HL-60 (cell line): ENCODE measurements at places on chromosomes 16 and 17.

GRCh38 chr17:38719943-38720641, 10.0 kb upstream of the CISD3 start:
- DNase-seq: no peak

- no peak for DNase-seq
Observed at GRCh38 chr17:57940653-57941329, 14.4 kb downstream of the CUEDC1 start.

- peak; percentile 40 for DNase-seq
Observed at GRCh38 chr17:80005360-80006338, 30.0 kb downstream of the TBC1D16 start.

DNA sequence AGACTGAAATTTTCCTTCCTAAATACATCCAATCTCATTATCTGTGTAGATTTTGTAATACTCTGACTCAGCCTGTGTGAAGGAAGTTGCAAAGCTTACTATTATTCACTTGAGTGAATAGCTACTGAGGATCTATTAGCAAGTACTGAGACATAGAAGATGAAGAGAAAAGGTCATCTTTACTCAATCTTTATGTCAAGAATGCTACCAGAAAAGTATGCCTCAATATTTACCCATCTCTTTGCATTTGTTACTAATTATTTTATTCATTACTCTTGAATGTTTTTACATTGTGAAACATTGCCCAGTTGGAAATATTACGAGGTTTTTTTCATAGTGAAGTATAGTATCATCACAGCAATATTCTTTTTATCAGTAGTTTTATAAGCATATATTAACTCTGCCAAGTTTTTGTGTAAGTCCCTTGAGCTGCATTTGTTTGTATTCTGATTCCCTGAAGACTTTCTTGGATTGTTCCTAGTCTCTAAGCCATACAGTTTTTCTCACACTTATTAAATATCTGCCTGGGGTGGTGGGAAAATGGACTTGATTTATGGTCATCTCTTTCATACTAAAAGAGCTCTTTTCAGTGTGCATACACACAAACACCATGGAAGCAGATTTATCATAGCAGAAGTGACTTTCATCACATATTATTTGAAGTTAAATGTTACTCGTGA, 110.4 kb downstream of the MRTFB start:
- DNase-seq: peak; percentile 1

DNA sequence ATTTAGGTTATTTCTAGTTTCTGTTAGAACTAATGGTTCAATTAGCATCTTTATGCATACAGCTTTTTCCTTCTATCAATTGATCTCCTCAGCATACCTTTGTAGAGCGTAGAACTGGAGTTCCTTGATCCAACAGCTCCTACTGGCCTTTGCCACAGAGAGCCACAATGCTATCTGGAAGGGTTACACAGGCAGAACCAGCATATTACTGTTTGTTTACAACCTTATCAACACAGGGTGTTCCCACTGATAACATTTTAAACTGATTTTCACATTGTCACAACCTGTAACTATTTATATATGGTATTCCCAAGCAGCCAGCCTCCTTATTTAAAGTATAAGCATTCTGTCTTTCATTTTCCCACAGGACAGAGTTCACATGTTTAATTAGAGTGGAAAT, 382.2 kb downstream of the MAF start:
- no peak for DNase-seq

DNA sequence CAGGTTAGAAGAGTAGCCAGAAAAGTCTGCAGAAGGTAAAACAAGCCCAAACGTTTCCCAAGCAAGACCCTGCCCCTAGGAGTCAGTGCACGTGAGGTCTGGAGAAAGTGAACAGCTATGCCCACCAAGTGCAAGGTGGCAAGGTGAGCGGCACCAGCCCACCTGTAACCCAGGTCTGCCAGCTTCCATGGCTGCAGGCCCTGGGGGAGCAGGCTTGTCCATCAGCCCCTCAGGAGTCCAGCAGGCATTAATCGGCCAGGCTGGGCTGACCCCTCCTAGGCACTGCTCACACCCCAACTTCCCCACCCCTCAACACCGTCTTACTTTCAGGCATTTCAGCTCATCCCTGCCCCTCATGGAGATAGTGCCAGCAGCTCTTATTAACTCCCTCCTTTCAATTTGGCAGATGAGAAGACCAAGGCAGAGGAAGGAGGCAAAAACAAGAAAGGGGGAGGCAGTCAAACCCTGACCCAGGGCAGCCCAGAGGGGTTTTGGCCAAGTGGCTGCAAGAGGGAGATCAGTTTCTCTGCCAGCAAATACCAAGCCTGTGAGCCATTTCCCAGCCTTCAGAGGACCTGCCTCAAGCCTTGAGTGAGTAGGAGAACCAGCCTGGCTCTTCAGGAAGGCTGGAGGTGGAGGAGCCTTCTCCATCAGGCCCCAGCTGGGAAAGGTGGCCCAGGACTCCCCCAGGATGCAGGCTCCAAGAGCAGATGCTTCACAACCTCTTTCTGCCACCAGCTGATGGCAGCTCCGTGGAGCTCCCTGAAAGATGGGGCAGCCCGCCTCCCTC, 14.7 kb downstream of the BEAN1 start:
- no peak for DNase-seq

DNA sequence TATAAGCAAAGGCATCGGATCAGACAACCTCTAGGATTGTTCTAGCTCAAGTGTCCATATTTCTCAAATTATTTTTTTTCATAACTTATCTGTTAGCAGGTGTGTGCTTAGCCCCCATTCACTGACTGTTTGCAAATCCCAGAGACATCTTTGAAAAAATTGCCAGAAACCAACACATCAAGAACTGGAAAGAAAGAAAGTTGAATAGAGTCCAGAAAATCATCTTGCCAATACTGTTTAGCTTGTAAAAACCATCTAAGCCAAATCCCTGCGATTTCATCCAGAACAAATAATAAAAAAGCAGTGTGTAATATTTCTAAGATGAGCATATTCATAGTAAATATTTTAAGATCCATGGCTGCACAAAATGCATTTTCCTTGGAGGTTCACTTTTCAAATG, 64.5 kb downstream of the WSCD1 start:
- DNase-seq: no peak

DNA sequence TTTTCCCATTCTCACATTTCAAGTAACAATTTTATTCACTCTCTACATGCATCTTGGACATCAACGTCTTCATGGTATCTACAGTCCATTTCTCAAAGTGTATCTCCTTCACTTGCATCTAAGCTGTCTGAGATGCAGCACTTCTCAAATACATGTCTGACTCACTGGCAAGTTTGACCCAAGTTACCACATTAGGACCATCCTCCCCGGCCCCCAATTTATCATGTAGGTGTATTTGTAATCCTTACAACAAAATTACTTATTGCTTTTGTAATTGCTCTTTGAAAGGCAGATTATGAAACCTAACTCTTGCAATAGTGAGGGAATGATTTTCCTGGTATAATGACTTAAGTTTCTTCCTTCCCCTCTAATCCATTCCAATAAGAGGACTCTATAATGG, 28.9 kb upstream of the ULK2 start:
- DNase-seq: no peak

GRCh38 chr17:79338152-79338551, 263.5 kb downstream of the ENGASE start:
- no peak for DNase-seq

DNA sequence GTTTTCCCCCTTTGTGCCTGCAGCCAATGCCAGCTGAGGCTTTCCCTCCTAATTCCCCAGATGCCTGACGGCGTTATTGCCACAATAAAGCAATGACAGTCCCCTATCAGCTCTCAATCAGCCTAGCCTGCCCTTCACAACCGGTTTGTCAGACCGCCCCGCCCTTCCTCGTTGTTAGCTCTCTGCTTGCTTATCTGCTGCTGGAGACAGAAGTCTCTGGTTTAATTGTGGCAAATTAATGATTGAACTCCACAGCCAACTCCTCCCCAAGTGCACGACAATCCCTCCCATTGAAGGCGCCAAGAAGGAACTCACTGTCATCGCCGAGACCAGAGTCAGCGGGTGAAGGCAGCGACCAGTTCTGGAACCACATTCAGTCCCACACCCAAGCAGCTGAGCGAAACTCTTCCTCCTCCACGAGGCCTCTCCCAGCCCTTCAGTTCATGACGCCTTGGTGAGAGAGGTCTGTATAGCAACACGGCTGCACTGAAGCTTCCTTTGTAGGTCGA, 474.4 kb downstream of the SLC39A11 start:
- no peak for DNase-seq

DNA sequence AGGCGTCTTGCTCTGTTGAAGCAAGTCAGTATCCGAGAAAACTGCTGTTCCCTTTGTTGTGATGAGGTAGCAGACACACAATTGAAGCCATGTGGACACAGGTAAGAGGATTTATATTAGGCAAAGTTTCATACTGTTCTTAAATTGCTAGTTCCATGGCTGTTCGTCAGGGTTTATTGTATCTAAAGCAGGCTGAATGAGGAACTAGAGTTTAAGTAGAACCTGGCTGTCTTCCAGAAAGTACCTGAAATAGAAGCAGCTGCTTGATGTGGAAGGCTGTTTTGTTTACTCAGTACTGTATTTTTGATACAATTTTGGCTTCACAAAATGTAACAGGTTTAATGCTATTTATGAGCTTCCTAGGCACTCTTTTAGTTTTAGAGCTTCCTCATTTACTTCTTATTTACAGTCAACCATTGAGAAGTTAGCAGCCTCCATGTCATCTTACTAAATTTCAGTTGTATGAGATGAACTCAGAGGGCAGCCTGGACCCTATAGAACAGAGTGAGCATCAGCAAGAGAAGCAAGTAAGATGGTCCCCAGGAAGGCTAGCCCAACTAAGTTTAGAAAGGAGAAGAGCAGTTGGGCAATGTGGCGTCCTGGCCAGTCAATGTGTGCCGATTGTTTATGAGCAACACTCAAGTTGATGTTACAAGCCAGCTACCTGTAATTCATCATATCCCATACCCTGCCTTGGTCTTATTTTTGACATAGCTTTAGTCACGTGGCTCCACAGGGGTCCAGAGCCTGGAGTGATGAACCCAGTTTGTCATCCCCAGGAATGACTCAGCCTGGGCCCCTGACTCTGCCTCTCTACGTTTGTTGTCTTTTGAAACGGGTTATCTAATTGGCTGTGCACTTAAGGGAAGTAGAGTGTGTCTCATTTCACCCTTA, 9.7 kb upstream of the ARL2BP start:
- DNase-seq: no peak

DNA sequence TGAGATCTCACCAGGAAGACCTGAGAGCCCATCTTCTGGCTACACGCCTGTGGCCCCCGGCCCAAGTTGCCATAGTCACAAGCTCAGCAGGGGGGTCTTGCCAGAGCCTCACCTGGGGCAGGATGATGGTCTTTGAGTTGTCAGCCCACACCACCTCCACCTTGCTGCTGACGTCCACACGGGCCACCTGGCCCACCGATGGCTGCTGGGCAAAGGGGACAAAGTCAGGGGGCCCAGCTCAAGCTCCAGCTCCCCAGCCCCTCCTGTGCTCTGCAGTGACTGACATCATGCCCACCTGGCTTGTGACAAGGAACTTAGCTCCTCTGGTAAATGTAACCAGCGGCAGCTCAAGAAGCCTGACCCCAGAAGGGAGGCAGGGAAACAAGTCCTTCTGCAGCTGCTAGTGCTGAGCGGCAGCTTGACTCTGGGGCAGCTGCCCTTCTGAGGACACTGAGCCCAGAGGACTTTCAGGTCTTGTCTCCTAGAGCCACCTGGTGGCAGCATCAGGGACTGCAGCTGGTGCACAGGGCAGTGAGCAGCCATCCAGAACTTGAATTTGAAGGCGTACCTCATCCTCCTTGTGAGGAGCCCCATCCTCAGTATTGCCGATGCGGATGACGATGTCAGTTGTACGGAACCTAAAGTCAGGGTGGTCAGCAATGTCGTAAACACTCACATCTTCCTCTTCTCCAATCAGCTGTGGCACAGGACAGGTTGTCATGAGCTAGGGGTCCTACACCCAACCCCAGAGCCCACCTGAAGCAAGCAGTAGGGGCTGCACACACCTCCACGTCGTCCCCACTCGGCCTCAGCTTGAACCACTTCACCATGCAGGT, 13.5 kb downstream of the SPHK1 start:
- DNase-seq: peak; percentile 87

GRCh38 chr16:64168371-64168770, 953.5 kb downstream of the CDH11 start:
- no peak for DNase-seq

DNA sequence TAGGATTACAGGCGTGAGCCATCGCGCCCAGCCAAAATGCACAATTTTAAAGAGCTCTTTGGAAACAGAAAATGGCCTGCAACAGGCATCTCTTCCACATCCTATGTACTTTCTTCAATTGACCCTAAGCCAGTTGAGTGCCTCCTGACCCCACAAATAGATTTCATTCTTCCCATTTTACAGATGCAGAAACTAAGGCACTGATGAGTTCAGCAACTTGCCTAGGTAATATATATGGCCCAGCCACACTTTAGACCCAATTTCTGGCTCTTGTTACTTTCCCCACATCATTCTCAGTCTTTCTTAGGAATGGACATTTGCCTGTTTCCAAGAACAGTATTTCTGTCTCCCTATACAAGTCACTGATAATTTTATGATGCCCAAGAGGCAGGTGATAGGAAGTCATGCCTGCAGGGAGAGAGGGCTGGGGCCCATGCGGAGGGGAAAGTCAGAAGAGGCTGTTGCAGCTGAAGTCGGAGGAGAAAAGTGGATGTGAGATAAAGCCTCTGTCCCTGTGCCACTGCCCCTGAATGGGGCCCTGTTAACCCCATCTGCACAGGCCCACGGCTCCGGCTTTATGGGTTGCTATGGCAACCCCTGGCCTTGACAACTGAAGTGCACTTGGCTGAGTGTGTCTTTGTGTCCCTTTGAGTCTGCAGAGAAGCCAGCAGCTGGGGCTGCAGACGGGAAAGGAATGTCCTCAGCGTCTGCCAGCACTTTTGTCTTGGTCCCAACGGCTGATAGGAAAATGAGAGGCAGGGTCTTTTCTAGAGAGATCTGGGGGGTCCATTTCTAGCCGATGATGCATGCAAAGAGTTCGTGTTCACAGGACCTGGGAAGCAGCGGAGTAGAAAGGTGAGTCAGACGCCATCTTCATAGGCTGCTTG, 45.9 kb downstream of the ABAT start:
- DNase-seq: no peak

DNA sequence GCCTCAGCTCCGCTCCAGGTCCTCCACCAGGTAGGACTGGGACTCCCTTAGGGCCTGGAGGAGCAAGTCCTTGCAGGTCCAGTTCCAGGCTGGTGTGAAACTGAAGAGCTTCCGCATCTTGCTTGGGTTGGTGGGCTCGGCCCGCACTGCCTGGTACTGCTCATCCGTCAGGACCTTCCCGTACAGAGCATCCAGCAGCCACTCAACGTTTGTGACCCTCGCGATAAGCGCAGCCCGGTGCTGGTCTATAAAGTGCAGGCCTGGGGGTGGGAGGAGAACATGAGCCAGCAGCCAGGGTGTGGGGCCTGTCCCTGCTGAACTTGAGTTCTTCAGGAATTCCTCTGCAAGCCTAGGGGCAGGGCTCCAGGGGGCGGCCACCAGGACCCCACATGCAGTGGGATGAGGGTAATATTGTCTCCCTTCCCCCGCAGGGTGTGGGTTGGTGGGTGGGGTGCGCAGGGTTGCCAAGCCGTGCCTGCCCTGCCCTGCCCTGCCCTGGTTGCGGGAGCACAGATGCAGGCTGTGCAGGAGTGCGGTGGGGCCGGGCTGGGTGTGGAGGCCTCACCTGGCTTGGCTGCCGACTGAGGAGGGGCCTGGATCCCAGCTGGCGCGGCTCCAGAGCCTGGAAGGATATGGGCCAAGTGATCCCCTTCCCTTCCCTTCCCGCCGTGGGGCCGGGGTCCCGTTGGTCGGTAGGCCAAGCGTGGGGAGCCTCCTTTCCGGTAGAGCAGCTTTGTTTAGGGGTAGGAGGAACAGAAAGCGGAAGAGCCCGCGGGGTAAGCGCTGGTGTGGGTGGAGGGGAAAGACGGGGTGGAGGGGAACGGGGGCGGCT, 762 bp downstream of the PYCARD start:
- no peak for DNase-seq
